Spleen (tissue), 13 donors: ENCODE measurements at places on chromosomes 1 and 21. TPM values are rescaled to one million over a fixed set of nuclear protein-coding genes. Genes with fewer than 3 reads are reported as not detected.

Gene ASCL5
- not detected for total RNA-seq

Gene DPYD
- total RNA-seq: 88.6 TPM

Gene LCE1A
- total RNA-seq: not detected

DNA sequence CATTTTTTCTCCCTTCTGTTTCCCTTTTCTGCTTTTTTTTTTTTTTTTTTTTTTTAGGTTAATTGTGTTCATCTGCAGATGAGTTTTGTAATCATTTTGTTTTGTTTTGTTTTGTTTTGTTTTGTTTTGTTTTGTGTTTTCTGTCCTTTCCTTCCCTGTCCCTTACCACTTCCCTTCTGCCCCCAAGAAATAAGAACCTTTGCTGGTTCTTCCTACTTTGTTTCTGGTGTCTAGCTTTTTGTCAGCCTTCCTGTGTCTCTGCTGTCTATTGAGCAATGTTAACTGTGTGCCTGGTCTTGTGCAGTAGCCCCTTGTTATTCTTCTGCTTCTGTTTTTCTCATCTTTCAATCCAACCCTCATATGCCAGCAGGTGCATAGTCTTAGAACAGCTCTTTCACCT is 46.0 kb downstream of the MPZL1 start:
- no peaks in the 10 kb centered on the region for H3K4me1 ChIP-seq
- no peaks in the 10 kb centered on the region for H3K27me3 ChIP-seq
- DNase-seq: no peak
- H3K36me3 ChIP-seq: peaks cover 16% of the 10 kb centered on the region
- peak overlapping the region; percentile 53 for H3K27ac ChIP-seq
